NCI-H2107 (cell line): ENCODE measurements at places on chromosomes 2 and 18.
A peak's percentile ranks its signal among the peaks of the same experiment; 100 is the strongest.

GRCh38 chr2:86470890-86471289 is 29.7 kb downstream of the KDM3A start:
- no peak for DNase-seq

GRCh38 chr18:72114801-72115594 is 429.1 kb downstream of the CBLN2 start:
- no peak for DNase-seq

DNA sequence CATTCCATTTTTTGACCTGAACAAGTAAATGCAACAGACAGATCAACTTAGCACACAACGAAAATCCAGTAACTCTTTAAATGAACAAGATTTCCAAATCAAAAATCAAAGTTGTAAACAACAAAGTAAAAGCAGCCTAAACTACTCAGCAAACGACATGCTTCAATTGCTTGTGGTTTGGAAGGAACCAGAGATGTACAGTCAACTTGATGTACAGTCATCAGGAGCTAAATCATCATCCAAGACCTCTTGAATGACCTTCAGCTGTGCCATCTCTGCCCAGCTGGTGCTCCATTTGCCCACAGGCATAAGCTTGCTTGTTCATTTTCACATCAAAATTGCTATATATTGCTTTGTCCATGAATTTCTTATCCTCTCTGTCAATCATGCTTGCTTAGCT is 109.8 kb downstream of the UPP2 start:
- no peak for DNase-seq

- DNase-seq, result peak; percentile 72
These were observed 14.3 kb downstream of the SIX3 start for GRCh38 chr2:44955593-44956392.

GRCh38 chr2:147923846-147924245 is 79.0 kb downstream of the ACVR2A start:
- no peak for DNase-seq

DNA sequence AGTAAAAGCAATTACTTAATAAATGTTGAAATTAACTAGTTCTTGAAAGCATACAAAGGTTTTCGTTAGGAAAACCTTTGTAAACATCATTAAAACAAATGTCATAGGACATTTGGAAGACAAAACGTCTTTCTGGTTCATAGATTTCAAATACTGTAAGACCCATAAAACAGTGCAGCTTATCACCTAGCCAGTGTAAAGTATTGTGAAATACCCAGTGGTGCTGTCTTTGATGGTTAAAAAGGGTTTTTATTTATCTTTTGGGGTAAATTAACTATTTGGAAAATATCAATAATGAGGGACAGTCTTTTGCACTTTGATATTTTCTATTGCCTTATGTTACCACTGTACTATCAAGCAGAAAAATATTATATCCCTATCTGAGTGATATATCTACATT is 120.0 kb upstream of the FAM98A start:
- no peak for DNase-seq

DNA sequence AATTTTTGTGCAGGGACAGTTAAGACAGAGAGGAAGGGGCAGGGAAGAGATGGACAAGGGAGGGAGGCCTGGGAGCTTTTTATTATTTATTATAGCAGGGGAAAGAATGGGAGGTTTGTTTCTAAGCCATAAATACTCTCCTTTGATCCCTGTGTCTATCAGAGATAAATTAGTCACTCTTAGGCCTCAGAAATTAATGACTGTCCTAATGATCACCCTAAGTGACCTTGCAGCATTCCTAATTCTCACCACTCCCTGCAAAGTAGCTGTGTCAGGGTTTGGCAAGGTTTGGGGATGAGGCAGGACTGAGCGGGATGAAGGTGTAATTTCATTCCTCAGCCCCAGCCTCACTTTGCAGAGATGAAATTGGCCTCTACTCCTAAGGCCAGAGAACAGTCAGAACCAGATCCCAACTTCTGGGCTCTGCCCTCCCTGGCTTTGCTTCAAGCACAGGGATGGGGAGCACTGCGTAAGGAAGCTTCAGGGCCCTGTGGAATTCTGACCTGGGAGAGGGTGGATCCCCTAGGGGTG is 95.0 kb downstream of the TMEM17 start:
- DNase-seq, result no peak

GRCh38 chr2:19408592-19408991 is 50.2 kb upstream of the OSR1 start:
- DNase-seq, result no peak

DNA sequence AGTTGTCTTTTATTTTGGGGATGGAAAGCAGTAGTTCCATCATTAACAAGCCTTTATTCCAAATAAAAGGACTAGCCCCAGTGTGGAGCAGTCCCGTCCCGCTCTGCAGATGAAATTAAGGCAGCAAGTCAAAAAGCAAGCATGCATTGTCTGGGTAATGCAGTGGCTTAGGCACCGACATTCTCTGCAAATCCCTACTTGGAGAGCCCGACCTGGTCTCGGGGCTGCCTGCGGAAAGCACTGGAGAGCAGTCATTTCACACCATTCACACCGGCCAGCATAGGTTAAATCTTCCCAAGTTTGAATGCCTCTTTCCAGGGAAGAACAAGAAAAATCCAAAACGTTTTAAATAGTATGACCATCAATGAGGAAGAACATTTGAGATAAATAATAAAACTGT is 24.4 kb upstream of the RAB12 start:
- no peak for DNase-seq

DNA sequence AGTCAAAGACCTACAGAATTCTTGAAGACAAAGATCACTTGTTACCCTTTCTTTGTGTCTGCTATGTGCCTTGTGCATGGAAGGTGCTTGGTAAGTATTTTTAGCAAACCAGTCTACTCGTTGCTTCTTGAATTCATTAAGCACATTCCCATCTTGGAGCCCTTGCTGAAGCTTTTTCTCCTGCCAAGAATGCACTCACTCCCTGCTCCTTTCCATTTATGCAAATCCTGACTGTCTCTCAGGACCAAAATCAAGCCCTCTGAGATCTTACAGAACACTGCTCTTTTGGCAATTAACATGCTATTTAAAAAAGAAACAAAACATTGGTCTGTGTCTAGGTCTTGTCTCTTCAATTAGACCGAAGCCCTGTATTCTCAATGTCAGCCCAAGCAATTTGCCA is 75.8 kb downstream of the CLHC1 start:
- no peak for DNase-seq

- DNase-seq, result no peak
These were observed 525.6 kb downstream of the MBD2 start for GRCh38 chr18:53698907-53699306.

DNA sequence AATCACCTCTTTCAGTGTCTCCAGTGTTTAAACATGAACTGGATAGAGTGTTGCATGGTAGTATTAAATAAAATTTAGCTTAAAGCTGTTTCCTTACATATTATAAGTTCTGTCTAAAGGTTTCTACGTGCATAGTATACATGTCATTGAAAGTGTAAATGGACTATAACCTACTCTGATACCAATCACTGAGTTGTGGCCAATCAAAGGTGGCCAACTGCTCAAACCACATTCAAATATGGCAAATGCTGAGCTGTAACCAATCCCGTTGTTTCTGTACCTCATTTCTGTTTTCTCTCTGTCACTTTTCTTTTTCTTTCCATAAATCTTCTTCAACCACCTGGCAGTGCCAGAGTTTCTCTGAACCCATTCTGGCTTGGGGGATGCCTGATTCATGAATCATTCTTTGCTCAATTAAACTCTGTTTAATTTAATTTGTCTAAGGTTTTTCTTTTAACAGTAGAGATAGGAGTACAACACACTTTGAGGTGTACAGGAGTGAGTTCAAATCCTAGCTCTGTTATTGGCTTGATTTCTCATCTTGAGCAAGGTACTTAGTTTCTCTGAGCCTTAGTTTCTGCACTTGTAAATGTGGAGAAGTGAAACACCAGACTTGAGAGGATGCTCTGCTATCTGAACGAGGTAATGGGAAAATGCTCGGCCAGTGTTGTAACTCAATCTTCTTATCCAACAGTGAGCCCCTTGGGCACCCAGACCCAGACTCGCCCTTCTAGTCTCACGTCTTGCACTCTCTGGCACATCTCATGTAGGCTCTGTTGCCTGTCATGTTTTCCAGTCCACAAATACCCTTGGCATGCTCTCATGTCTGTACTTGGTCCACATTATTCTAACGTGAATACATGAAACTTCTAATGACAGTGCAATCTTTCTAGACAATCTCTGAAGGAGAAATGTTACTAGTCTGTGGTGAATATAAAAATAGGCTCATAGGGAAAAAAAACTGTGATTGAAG is 228.0 kb downstream of the PIK3C3 start:
- no peak for DNase-seq
